Glutamatergic neuron (in vitro differentiated cells): ENCODE measurements at places on chromosomes 12 and 14. TPM values are rescaled to one million over a fixed set of nuclear protein-coding genes. Genes with fewer than 3 reads are reported as not detected.

DNA sequence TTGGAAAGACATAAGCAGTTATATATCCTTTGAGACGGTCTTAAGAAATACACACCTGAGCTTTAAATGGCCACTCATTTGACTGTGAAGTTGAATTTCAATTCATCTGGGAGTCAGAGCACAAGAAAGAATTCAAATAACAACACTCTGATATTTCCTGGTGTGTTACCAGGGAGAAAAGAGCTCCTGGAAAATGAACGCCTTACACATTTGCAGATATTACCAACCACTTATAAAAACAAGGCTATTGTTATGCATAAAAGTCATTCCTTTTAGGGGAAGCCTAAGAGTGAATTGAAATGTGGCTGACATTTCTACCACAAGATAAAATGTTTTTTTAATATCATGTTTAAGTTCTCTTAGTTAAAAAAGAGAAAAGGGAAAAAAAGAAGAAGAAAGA, 229.2 kb upstream of the PLEKHG7 start:
- DNase-seq, result no peak

The BMAL2 gene
- 5.3 TPM for total RNA-seq

DNA sequence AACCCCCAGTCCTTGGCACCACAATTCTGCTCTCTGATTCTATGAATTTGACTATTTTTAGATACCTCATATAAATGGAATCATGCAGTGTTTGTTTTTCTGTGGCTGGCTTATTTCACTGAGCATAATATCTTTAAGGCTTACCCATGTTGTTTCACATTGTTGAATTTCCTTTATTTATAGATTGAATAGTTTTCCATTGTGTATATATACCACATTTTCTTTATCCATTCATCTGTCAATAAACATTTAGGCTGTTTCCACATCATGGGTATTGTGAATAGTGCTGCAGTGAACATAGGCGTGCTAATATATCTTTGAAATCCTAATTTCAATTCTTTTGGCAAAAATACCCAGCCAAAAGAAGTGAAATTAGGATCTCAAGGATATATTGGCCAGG, 126.7 kb upstream of the SLC38A2 start:
- DNase-seq, result no peak

The CYP27B1 gene
- total RNA-seq, result 1.7 TPM

The CLEC2A gene
- not detected for total RNA-seq

The SLC25A21 gene
- total RNA-seq, result 0.91 TPM

DNA sequence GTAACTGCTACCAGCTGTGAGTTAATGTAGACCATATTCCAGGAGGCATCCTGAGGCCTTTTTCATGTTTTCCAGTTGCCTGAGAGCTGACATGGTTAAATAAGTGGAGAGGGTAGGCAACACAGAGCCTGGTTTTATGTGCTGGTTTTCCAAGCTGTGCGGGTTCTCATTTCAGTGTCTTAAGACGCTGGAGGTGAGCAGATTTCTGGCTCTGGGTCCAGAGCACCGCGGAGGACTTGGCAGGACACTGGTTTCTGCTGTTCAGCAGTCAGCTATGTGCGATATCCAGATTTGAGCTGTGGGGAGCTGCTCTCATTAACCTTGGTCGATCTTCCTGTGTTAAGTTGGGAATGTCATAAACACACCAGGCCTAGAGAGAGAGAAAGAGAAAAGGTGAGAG, 680.8 kb downstream of the BCL11B start:
- no peak for DNase-seq

- no peak for DNase-seq
Measured at GRCh38 chr12:75289753-75290152, 40.4 kb downstream of the CAPS2 start.

GRCh38 chr12:18472304-18472703, 211.0 kb downstream of the PIK3C2G start:
- no peak for DNase-seq

GRCh38 chr12:89153341-89153740, 199.0 kb downstream of the DUSP6 start:
- no peak for DNase-seq

- no peak for DNase-seq
Measured at GRCh38 chr12:63965936-63966605, 121.6 kb downstream of the SRGAP1 start.

DNA sequence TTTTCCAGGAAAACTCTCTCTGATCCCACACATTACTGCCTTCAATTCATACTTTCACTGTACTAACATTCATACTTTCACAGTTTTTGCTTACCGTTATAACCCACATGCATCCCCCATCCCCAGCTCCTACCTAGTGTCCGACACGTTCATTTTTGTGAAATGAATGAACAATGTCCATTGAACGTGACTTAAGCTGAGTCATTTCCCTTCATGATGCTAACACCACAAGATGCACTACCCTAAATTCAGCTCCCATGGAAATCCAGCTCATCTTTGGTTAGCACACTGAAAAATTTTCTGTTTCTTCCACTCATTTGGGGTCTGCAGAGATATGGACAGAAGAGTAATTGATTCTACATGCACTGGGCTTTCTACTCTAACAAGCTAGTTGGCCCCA, 84.7 kb downstream of the GALNT4 start:
- DNase-seq, result no peak

The RIPK3 gene
- total RNA-seq, result not detected

DNA sequence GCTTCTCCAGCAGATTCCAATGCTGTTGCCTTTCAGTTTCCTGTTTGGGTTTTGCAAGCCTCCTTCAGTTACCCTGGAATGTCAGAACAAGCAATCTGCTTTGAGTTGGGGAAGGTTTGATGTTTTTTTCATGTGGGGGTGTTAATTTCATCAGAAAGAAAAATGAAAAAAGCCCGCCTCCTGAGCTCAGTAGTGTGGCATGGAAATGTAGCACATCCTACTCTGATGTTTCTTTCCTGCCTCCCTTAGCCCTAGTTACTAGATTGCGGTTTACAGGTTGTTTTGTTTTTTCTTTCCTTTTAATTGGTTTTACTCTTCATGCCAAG, 22.6 kb downstream of the IFNG-AS1 start:
- DNase-seq, result no peak

GRCh38 chr12:106109168-106109910, 29.4 kb downstream of the NUAK1 start:
- no peak for DNase-seq

- DNase-seq, result no peak
Measured at GRCh38 chr14:89397569-89398230, 19.3 kb downstream of the FOXN3 start.

DNA sequence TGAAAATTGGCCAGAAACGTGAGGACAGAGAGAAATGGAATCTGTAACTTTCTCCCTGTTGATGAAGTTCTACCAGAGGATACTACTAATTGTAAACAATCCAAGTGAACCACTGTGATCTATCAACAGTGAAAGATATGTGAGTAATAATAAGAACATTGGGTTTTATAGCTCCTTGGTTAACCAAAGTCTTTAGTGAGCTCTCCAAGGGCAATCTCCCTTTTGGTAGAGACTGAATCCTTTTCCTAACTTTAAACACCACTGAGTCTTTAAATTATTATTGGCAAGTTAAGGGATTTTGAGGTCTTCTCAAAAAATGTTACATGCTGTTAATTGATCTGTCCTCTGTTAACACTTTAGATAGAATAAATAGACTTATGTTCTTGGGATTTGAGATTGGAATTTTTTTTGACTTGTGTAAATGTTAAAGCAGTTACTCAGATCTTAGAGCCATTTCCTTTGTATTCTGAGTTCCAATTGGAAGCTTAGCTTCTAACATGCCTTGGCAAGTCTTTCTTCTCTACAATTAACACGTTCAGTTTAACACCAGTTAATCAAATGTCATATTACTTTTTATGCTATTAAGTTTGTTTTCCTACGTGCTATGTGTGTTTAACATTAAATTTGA, 338.2 kb upstream of the DDHD1 start:
- DNase-seq, result no peak

GRCh38 chr12:121990692-121991603, 30.7 kb upstream of the BCL7A start:
- DNase-seq, result no peak

The CD163L1 gene
- total RNA-seq, result 36.8 TPM

GRCh38 chr12:132324841-132325732, 4.3 kb downstream of the GALNT9 start:
- DNase-seq, result no peak

GRCh38 chr12:116600959-116601918, 42.1 kb downstream of the MAP1LC3B2 start:
- DNase-seq, result no peak

GRCh38 chr14:44732144-44732543, 225.1 kb upstream of the FSCB start:
- no peak for DNase-seq

GRCh38 chr12:39440781-39441180, 2.1 kb downstream of the KIF21A start:
- DNase-seq, result no peak

The HOTAIR gene
- total RNA-seq, result not detected

DNA sequence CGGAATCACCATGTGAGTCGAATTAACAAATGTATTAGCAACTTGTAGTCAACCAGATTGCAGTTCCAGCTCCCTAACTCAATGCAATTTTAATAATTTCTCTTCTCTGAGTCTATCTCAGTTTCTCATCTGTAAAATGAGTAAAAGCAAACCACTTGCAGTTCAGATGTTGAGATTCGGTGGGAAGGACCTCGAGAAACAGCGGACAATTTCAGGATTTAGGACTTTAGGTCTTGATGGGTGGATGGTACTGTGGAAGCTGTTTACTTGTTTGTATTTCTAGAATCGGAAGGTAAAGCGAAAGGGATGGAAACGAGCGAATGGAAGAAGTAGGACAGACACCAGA, 510 bp upstream of the TTC8 start:
- DNase-seq, result no peak

The SYT10 gene
- total RNA-seq, result not detected
